Common myeloid progenitor, CD34-positive (primary cell): ENCODE measurements at places on chromosomes 5 and 9.

- H3K4me1 ChIP-seq, result no peaks in the 10 kb centered on the region
- no peak overlapping the region for H3K4me3 ChIP-seq
- peaks cover 12% of the 10 kb centered on the region for H3K27me3 ChIP-seq
- DNase-seq, result no peak
Measured at GRCh38 chr5:180441564-180442051, 52.6 kb upstream of the CNOT6 start.

DNA sequence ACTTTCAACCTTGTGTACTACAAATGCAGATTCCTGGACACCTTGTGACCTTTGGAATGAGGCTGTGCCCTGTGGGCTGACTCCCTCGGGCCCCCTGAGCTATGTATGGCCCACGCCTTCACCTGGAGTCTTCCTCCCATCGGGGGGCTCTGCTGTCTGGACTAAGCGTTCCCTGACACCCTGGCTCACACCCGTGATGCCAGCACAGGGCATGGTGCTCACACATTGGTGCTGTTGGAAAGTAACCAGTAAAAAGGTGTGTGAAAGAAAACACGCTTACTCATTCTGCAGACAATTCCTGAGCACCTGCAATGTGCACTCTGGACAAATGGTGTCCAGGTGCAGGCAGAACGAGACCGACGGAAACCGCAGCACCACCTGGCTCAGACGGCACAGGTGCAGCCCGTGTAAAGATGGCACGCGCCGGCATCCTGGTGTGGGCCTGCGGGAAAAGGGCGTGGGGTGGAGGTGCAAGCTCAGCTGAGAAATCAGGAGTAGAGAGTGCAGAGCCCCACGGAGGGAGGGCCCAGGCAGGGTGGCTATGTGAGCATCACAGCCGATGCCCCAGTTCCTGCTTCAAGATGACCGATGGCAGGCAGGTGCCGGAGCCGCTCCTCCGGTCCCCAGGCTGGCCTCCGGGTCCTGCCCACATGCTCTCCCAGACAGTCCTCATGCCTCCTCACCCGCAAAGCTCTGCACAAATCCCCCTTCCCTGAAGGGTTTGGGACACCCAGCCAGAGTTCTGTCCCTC is 11.0 kb downstream of the LPCAT1 start:
- no peaks in the 10 kb centered on the region for H3K4me1 ChIP-seq
- H3K36me3 ChIP-seq, result peaks cover 32% of the 10 kb centered on the region
- no peak overlapping the region for H3K4me3 ChIP-seq

DNA sequence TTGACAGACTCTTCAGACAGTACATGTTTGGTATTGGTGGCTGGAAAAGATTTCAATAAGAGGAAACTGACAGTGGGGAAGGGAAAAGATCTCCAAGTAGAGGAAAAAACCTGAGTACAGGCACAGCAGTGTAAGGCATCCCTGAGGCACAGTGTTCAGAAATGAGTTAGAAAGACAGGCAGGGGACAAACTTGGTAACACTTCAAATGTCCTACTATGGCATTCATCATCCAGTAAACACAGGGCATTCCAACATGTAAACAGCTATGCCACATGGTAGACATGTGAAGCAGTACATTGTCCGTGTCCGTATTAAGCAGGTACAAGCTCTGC is 45.0 kb upstream of the NR5A1 start:
- H3K36me3 ChIP-seq, result no peaks in the 10 kb centered on the region
- no peak for DNase-seq
- no peaks in the 10 kb centered on the region for H3K27me3 ChIP-seq
- H3K4me3 ChIP-seq, result no peak overlapping the region

GRCh38 chr5:74673011-74673790 is 11.8 kb upstream of the HEXB start:
- peak; percentile 75 for DNase-seq
- no peak overlapping the region for H3K27ac ChIP-seq
- H3K27me3 ChIP-seq, result no peaks in the 10 kb centered on the region
- peaks cover 4% of the 10 kb centered on the region for H3K4me1 ChIP-seq
- no peaks in the 10 kb centered on the region for H3K36me3 ChIP-seq

- H3K4me1 ChIP-seq, result no peaks in the 10 kb centered on the region
- no peaks in the 10 kb centered on the region for H3K27me3 ChIP-seq
- no peaks in the 10 kb centered on the region for H3K36me3 ChIP-seq
- DNase-seq, result no peak
- H3K27ac ChIP-seq, result no peak overlapping the region
Measured at GRCh38 chr5:165272436-165272835, 1767.0 kb downstream of the MAT2B start.

GRCh38 chr5:181163487-181164075 is 16.2 kb downstream of the OR2V2 start:
- peaks cover 44% of the 10 kb centered on the region for H3K27me3 ChIP-seq
- H3K4me3 ChIP-seq, result peak overlapping the region; percentile 44
- no peaks in the 10 kb centered on the region for H3K36me3 ChIP-seq

GRCh38 chr9:94655739-94656138 is 16.4 kb upstream of the FBP1 start:
- peaks cover 9% of the 10 kb centered on the region for H3K4me1 ChIP-seq
- no peaks in the 10 kb centered on the region for H3K36me3 ChIP-seq
- DNase-seq, result peak; percentile 32
- H3K27ac ChIP-seq, result peak overlapping the region; percentile 62
- peak overlapping the region; percentile 45 for H3K4me3 ChIP-seq

- H3K27me3 ChIP-seq, result no peaks in the 10 kb centered on the region
- no peak overlapping the region for H3K4me3 ChIP-seq
- no peaks in the 10 kb centered on the region for H3K4me1 ChIP-seq
- peaks cover 13% of the 10 kb centered on the region for H3K36me3 ChIP-seq
- H3K27ac ChIP-seq, result no peak overlapping the region
Measured at GRCh38 chr9:5416953-5417352, 20.8 kb downstream of the PLGRKT start.

GRCh38 chr9:9556865-9557803 is 1055.7 kb downstream of the PTPRD start:
- no peaks in the 10 kb centered on the region for H3K36me3 ChIP-seq
- H3K4me1 ChIP-seq, result no peaks in the 10 kb centered on the region
- DNase-seq, result no peak
- no peak overlapping the region for H3K4me3 ChIP-seq

- H3K4me1 ChIP-seq, result peaks cover 21% of the 10 kb centered on the region
- H3K36me3 ChIP-seq, result no peaks in the 10 kb centered on the region
- peak within 1 kb of the TSS; percentile 49 for H3K27ac ChIP-seq
- peak within 1 kb of the TSS; percentile 90 for H3K4me3 ChIP-seq
- no peaks in the 10 kb centered on the region for H3K27me3 ChIP-seq
Measured at GRCh38 chr5:17217493-17218352, at the start of gene BASP1. Gene BASP1 (plus strand): TSS chr5:17217631. CDS start chr5:17275217, 57,586 bp downstream.

DNA sequence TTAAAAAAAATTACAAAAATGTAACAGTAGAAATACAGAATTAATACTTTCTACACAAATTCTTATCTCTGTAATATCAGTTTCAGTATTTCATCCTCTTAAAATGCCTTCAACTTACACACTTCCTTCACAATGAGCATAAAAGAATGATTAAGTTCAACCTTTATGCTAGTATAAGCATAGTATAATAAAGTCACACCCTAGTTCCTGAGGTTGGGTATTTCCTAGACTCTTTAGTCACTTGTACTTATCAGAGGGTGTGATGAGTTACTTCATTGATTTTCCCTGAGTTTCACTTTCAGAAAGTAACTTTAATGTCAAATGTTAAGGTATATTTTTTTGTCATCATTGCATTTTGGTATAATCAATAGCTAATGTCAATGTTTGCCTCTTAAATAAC is 302.4 kb downstream of the PDE4D start:
- no peak for DNase-seq
- H3K4me1 ChIP-seq, result peaks cover 8% of the 10 kb centered on the region
- no peak overlapping the region for H3K4me3 ChIP-seq
- H3K36me3 ChIP-seq, result no peaks in the 10 kb centered on the region
- H3K27me3 ChIP-seq, result no peaks in the 10 kb centered on the region
- no peak overlapping the region for H3K27ac ChIP-seq

DNA sequence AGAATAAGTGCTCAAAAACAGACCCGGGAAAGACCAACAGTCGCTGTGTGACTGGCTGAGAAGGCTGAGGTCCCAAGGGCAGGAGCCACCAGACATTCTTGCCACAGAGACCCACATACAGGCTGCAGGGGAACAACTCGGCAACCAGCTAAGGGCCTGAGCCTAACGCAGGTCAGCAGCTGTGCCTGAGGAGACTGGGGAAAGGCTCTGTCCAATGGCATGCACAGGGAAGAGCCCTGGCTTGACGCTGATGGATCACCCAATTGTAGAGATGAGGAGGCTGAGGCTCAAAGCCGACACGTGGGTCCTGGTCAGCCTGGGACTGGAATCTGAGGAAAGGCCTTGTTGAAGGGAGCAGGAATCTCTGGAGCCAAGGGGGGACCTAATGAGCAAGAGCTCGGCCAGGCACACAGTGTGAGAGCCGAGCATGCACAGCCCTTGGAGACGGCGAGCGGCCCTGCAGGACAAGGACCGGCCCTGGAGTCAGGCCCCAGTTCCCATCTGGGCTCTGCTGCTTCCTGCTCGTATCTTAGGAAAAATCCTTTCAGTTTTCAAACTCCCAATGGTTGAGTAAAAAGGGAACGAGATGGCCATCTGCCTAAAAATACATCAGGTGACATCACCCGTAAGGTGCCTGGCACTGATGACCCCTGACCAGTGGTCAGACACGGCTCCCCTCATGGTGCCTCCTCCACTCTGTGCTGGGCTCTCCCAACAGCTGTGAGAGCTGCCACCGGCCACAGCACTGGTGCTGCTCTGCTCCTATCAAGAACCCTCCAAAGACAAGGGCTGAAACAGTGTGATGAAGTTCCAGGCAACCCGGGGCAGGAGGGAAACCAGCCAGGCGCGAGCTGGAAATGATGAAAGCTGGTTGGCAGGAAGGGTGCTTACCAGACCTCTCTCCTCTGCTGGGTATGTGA is 16.4 kb downstream of the LMAN2 start:
- peaks cover 48% of the 10 kb centered on the region for H3K36me3 ChIP-seq
- no peaks in the 10 kb centered on the region for H3K27me3 ChIP-seq
- no peak for DNase-seq
- H3K4me3 ChIP-seq, result no peak overlapping the region
- H3K27ac ChIP-seq, result no peak overlapping the region

DNA sequence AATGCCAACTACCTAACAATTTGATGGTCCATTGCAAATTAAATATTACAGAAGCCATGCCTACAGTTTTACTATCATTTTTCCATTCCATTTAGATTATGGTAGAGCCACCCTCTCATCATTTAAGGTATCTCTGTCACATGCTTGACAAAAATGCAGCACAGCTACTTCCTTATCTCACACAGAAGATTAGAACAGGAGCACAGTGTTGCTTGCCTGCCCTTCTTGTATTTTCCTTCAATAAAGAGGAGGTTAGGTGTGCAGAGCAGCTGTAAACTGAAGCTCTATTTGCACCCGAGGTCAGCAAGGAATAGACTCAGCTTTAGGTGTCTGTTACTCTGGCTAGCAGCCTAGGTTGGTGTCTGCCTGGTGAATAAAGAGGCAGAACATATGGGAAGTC is 51.5 kb upstream of the ATP10B start:
- DNase-seq, result no peak
- no peak overlapping the region for H3K27ac ChIP-seq
- H3K4me1 ChIP-seq, result no peaks in the 10 kb centered on the region
- no peaks in the 10 kb centered on the region for H3K27me3 ChIP-seq

DNA sequence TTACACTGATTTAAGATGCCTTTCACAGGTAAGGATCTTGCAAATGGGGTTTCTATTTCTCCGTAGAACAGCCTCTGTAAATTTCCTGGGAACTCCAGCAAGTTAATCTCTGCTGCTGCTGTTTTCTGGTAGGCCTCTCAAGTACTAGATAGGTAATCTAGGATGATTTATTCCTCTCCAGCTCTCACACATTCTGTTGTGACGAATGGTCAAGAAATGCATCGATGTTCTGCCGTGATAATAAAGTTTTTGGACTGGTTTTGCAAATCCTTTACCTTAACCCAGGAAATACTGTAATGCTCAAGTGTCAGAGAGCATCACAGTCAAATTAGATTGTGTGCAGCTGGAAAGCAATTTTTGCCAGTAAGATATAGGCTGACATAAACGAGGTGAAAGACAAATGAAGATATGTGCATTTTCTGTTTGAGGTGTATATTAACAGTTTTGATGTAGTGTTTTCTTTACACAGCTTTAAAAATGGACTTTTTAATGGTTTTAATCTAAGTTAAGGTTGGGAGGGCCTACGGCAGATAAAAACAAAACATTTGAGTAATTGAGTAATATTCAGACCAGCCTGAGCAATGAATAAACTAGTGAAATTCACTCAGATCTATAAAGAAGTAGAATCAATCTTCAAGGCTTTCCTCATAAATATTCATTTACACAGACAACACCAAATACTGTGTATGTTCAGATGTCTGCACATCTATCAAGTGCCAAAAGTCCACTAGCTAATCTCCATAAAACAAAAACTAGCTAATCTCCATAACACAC is 300.6 kb upstream of the EDIL3 start:
- DNase-seq, result no peak
- H3K36me3 ChIP-seq, result no peaks in the 10 kb centered on the region
- no peaks in the 10 kb centered on the region for H3K27me3 ChIP-seq
- H3K4me1 ChIP-seq, result no peaks in the 10 kb centered on the region
- H3K4me3 ChIP-seq, result no peak overlapping the region

DNA sequence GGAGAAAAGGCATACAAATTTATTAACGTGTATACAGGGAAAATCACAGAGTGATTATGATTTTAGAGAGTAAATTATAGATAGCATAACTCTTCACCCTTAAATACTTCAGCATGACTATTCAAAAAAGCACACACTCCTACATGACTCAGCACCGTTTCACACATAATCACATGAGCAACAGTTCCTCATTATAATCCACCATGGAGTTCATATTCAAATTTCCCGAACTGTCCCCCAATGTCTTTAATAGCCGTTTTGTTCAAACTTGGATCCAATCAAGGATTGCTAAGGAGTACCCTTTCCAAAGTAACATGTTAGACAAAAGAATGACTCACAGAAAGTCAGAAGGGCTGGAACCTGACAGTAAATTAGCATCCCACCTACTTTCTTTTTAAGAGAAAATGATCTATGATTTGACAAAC is 32.1 kb downstream of the RAPGEF1 start:
- peak; percentile 84 for DNase-seq
- H3K27ac ChIP-seq, result no peak overlapping the region
- H3K36me3 ChIP-seq, result no peaks in the 10 kb centered on the region
- no peaks in the 10 kb centered on the region for H3K27me3 ChIP-seq
- peaks cover 71% of the 10 kb centered on the region for H3K4me1 ChIP-seq

DNA sequence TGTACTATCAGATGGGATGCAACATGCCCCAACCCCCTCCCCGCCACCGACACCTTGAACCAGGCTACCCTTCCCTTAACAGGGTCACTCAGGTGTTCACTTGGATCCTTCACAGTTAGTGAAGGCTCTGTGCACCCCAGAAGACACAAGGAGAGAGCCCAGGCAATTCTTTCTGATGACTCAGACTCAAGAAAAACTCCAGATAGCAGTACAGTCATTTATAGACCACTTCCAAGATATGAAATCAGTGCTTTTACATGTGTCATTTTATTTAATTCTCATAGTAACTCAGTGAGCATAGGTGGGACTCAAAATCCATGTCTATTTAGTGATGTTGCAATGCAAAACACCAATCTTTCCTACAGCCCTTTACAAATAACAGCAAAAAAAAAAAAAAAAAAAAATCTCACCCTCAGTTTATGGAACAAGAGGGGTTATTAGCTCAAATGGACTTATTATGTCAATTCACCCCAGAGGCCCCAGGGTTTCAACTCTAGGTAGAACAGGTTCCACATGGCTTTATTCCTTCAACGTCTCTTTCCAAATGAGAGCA is 71.9 kb downstream of the FOXD1 start:
- no peaks in the 10 kb centered on the region for H3K36me3 ChIP-seq
- no peak overlapping the region for H3K27ac ChIP-seq
- no peak for DNase-seq
- peaks cover 37% of the 10 kb centered on the region for H3K27me3 ChIP-seq
- no peak overlapping the region for H3K4me3 ChIP-seq
